ENCODE measurements at places on chromosomes 1 and 21.

GRCh38 chr1:116002781-116003420 lies 26.6 kb downstream of the SLC22A15 start:
- DNase-seq, result no peak

GRCh38 chr1:153532769-153533599 lies 2.8 kb downstream of the S100A6 start:
- DNase-seq, result no peak

DNA sequence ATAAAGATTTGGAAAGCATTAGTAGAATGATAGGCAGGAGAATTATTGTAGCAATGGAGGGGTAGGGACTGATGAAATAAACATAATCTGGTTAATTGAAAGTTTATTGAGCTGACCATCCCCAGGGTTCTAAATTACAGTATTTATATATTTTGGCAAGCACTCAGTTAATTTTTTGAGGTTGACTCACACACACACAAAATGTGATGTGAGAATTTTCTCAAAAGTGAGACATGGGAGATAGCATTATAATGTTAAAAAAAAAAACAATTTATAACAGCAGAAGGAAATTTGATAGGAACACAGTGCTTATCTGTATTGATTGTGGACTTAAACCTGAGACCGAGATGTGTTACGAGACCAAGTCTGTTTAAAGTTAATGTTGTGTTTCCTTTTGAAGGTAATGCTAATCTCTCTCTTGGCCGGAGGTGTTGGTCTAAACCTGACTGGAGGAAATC lies 24.6 kb downstream of the TRIM45 start:
- DNase-seq, result no peak

- DNase-seq, result no peak
Observed at GRCh38 chr1:91529856-91530255, 29.2 kb downstream of the CDC7 start.

DNA sequence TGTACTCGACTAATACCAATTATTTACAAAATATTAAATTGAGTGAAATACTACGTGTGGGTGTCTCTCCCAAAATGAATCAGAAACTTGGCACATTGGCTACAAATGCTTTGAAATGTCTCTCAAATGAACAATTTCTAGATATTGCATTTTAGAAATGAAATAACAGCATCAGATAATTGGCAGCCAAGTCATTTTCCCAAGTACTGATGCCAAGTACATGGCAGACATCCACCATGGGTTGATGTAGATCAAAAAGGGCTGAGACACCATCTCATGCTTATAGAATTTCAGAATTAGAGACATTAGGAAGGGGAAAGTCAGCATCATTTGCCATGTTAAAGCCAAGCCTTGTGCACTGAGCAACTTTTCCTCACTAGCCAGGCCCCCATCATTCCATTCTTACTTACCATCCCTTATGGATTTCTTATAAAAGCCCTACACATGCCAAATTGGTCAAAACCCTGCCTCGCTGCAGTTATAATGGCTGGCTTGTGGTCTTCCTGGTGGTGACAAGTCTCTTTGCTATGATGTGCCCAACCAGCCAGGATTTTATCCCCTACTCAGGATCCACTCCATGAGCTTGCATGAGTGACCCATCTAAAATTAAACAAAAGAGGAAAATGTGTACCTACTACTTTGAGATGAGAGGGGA lies 73.1 kb downstream of the GREM2 start:
- DNase-seq, result no peak

- no peak for DNase-seq
Observed at GRCh38 chr1:197181982-197182381, 35.5 kb upstream of the ASPM start.

GRCh38 chr1:39344394-39345154 lies 140.1 kb downstream of the MACF1 start:
- no peak for DNase-seq

GRCh38 chr1:170219163-170219562 lies 73.4 kb downstream of the NTMT2 start:
- DNase-seq, result no peak

- no peak for DNase-seq
Observed at GRCh38 chr1:97745912-97746311, 174.9 kb downstream of the DPYD start.

DNA sequence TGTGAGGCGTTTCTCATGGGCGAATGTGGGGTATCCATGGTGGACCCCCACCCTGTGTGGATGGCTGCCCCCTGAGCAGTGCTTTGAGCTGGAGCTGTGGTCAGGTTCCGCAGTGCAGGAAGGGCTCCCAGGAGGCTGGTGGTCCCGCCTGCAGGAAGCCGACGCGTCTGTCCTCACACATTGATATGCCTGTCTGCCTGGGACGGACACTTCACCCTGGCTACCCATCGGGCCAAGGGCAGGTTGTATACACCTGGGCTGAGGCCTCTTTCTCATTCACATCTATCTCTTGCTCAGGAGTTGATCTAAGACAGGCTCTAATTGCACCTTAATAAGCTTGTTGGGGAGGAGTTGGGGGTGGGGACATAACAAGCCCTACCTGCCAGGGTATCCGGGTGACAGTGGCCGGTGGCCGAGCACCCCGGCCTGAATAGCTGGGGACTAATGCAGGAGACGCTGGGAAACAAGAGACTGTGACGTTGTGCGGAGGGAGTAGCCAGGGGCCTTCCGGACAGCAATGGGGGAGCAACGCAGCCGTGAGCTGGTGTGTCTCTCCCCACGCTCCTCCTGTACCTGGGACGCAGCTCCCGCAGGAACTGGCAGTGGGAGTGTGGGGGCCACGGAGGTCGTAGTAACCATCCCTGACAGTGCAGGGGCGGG lies 21.7 kb downstream of the PDXK start:
- DNase-seq, result no peak

- no peak for DNase-seq
Observed at GRCh38 chr1:59500950-59501742, 204.3 kb downstream of the FGGY start.

DNA sequence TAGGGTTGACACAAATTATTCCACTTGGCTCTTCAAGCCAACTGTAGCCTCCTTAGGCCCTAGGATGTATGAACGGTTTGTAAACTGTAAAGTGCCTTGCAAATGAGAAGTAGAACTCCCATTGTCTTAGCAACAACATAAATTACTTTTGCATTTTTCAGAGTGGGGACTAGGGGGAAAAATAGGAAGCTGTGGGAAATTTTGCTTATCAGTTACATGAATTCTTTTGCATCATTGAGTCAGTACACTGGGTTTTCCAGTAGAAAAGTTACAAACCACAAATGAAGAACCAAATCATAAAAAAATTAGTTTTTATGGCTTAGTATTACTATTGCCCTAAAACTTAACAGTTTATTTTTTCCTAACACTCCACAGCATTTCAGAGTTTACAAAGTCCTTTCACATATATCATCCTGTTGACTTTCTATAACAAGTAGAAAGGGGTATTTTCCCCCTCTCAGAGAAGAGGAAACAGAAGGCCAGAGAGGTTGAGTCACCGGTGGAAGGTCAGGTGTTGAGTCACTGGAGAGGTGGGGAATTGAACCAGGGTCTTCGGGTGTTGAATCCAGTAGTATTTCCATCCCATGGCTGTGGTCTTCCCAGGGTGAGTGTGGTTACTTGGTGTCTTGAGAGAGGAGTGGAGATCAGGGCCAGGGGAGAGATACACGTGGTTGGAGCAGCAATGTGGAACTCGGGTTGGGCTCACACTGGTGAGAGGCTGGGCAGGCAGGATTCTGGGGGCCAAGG lies 71.9 kb upstream of the USP24 start:
- no peak for DNase-seq

DNA sequence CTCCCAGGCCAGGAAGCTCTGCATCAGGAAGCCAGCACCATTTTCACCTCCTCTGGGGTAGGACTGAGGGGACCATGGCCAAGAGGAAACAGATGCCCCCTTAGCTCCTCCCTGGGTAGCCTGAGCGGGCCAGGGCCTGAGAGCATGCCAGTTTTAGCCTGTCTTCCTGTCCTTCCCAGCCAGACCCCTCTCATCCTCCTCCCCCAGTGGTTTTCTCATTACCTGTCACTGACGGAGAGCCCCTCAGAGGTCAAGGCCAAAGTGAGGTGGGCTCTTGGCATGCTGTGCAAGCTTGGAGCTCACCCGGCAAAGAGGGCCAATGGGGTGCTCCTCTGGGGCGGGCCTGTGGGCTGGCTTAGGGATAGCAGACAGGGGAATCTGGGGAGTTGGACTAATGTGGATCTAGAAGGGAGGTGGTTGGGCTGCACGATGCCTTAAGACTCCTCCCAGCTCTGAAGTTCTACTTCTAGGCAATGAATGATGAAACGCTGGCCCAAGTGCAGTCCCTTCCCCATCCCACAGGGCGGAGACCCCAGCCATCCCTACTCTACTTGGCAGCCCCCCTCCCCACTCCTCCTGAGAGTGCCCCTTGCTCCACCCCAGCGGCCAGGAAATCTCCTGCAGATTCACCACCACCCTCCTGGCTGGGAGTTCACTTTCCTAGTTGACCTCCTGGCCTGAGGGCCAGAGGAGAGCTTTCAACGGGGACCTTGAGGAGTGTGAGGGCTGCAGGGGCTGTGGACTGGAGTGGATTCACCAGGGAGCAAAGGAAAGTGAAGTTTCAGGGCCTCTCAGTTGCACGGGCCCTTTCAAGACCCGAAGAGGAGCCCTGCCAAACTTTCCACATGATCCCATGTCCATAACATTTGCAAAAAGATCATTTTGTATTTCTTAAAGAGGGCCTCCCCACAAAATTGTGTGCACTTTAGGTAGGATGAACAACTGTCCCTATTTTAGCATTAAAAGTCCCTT lies 9.4 kb upstream of the LMNA start:
- no peak for DNase-seq

DNA sequence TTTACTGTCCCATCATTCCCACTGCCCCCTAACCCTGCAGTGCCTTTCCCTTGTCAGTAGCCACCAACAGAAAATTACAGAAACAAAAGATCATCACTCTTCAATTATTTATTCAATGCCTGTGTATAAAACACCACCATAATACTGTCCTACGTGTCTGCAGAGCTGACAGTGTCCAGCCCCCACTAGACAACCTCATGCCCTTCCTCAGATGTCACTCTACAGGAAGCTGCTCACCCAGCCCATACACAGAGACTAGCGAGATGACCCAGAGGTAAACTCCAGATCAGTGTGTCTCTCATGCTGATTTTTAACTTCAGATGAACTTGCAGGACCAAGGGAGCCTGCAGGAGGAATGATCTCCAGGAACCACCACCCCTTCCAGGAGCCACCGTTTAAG lies 51.3 kb upstream of the GJA5 start:
- no peak for DNase-seq

- no peak for DNase-seq
Observed at GRCh38 chr1:86648255-86648654, 56.1 kb upstream of the SH3GLB1 start.

DNA sequence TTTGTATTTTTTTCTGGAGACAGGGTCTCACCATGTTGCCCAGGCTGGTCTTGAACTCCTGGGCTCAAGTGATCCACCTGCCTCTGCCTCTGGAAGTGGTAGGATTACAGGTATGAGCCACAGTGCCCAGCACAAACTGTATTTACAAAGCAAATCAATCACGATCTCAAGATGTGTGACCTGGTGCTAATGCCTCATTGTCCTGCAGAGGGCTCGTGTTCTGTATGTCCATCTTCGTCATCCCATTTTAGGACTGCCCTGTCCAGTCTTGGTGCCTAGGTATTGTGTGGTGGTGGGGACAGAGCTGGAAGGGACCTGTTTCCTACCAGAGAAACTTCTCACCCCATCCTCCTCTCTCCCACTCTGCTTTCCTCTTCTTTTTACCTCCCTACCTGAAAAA lies 20.2 kb downstream of the PROK1 start:
- no peak for DNase-seq

DNA sequence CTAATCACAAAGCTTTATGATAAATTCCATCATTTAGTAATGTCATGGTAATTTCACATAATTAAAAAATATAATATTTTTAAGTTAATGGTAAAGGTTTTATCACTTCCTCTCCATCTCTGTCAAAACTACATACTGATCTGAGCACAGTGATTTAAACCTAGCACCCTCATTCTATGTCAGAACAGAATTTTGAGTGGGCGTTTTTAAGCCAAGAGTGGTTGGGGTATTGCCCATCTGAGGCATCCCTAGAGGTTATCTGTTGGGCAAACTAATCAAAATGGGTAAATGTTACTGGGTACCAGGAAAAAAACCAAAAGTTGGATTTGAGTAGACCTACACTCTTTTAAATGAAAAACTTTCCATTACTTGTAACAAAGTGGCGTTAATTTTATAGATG lies 100.7 kb upstream of the GFI1 start:
- DNase-seq, result no peak

GRCh38 chr1:180912211-180912800 lies 391 bp upstream of the KIAA1614 start:
- DNase-seq, result no peak
